Mucosa of gallbladder (tissue), 1 donor: ENCODE measurements at places on chromosomes 13 and 19. TPM values are rescaled to one million over a fixed set of nuclear protein-coding genes. Genes with fewer than 3 reads are reported as not detected.
A peak's percentile ranks its signal among the peaks of the same experiment; 100 is the strongest.

- no peak for DNase-seq
Observed at GRCh38 chr19:18775586-18776287, 15.4 kb downstream of the COMP start.

- DNase-seq, result no peak
Observed at GRCh38 chr19:7554990-7555864, 19.7 kb downstream of the PNPLA6 start.

The LMTK3 gene
- total RNA-seq, result 21.0 TPM

DNA sequence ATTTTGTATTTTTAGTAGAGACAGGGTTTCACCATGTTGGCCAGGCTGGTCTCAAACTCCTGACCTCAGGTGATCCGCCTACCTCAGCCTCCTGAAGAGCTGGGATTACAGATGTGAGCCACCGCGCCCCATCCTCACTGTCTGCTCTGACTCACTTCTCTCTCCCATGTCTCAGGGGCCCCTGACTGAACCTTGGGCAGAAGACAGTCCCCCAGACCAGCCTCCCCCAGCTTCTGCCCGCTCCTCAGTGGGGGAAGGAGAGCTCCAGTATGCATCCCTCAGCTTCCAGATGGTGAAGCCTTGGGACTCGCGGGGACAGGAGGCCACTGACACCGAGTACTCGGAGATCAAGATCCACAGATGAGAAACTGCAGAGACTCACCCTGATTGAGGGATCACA, 5.0 kb downstream of the SIGLEC9 start:
- no peak for DNase-seq

The SIGLEC8 gene
- 11.0 TPM for total RNA-seq

GRCh38 chr13:103006641-103007426, 59.4 kb downstream of the SLC10A2 start:
- no peak for DNase-seq

GRCh38 chr19:40278361-40279035, 6.6 kb downstream of the AKT2 start:
- no peak for DNase-seq

- no peak for DNase-seq
Observed at GRCh38 chr19:10776900-10777650, 58.9 kb downstream of the TMED1 start.

GRCh38 chr19:39166571-39167391, 30.0 kb upstream of the NCCRP1 start:
- DNase-seq, result peak; percentile 75
